Fibroblast of the aortic adventitia (primary cell): ENCODE measurements at places on chromosomes 3 and 15.

GRCh38 chr3:133896002-133896761 is 500 bp upstream of the RAB6B start:
- DNase-seq = peak; percentile 2

- no peak for DNase-seq
These were observed 21.4 kb downstream of the CBLB start for GRCh38 chr3:105847452-105847851.

GRCh38 chr3:143536817-143537535 is 311.3 kb downstream of the SLC9A9 start:
- DNase-seq = peak; percentile 94

- no peak for DNase-seq
These were observed 587.4 kb upstream of the SGO1 start for GRCh38 chr3:20773320-20773984.

- DNase-seq = peak; percentile 52
These were observed 121.9 kb upstream of the ARHGEF3 start for GRCh38 chr3:56923526-56924224.

DNA sequence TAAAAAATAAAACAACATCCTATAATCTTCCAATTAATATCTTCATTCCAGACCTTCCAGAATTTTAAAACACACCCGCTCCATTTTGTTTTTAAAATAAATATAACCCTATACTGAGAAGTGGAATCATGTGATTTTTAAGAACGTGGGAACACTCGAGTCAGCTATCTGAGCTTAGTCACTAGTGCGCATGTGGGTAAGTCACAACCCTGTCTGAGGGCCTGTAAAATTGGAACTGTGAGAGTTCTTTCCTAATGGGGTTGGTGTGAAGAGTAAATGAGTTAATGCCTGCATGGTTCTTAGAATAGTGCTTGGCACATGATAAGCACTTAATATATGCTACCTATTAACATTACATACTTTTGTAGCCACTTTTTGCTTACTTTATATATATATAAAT is 19.9 kb upstream of the POLR2M start:
- peak; percentile 60 for DNase-seq

- DNase-seq = peak; percentile 88
These were observed 91.8 kb upstream of the PFN2 start for GRCh38 chr3:150062492-150062891.

DNA sequence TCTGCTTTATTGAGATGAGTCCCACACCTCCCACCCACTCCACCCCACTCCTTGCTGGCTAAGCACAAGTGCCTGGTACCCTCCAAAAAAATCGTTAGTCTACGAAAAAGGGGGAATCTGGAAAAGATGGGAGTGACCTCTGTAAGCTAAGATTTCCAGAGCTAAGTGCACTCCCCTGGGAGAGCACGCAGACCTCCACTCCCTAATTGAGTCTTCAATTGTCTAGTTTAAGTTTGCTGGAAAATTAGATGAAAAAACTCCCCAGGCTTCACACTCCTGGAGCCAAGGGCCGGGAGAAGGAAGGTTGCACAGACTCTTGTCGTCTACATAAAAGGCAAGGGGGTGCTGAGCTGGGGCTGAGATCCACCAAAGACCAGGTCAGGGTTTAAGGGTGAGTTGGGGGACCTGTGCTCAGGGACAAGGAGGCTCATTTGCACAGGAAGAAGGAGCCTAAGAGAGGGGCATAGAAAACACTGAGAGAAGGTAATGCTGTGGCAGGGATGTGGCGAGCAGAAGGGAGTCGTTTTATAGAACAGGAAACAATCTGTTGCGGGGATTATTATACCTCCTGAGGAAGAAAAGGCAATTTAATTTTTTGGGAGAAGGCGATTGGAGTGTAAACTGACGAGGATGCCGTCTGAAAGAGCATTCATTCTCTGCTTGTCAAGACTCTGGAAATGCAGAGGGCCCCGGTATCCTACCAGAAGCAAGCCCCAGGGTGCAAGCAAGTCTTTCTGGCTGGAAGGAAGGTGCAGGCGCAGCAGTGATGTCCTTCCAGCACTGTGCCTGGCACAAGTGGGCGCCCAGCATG is 126.5 kb upstream of the DLG1 start:
- DNase-seq = no peak

GRCh38 chr3:122642935-122643334 is 37.7 kb upstream of the PARP14 start:
- no peak for DNase-seq

GRCh38 chr15:100937171-100937570 is 18.0 kb downstream of the LRRK1 start:
- DNase-seq = no peak

GRCh38 chr3:10602769-10603768 is 97.7 kb upstream of the ATP2B2 start:
- no peak for DNase-seq

DNA sequence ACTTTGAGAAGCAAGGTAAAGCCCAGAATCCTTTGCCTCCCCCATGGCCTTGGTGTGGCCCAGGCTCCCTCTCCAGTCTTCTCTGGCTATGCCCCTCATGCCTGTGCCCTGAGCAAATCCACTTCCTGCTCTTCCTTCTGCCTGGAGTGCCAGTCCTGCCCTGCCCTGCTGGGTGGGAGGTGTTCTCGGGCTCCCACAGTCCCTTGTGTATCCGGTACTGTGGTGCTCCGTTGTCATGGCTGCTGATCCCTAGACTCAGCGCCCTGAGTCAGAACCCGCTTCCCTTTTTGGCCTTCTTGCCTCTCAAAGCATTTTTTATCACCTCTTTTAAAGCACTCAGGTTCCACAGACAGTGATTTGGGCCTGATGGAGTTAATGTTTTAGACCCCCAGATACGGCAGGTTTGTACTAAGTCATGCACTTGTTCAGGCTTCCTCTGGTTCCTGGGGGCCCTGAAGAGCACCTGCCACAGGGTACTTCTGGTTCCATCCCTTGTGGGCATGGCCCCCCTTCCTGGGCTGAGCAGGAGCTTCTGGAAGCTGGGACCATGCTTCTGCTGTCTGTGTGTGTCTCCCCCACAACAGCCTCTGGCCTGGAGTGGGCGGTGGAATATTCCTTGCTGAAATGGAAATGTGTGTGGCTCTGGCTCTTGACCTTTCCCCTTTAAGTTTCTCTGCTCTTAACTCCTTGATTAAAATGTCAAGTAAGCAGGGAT is 29.6 kb upstream of the ADAMTS7 start:
- no peak for DNase-seq

- DNase-seq = no peak
These were observed 187.2 kb downstream of the GHSR start for GRCh38 chr3:172261054-172261453.

DNA sequence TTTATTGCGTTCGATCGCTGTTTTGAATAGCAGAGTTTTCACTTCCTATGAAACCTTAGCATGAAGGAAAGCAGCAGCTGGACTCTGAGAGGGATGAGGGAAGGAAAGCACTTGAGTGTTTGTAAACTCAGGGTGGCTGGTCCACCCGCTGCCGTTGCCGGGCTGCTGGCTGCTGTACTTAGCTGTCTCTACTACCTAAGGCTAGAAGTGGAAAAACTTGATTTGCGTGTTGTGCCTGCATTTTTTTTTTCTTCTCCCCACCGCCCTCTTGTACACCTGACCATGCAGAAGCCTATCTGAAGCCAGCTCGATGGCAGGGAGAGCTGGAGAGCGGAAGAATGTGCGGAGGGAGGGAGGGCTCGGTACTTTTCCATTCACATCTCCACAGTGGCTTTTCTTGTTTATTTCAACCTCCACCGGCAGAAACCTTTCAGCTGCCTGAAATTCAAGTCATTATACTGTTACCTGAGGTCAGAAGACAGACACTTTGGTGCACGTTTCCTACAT is 4.8 kb upstream of the BCL6 start:
- no peak for DNase-seq
